ENCODE measurements at places on chromosomes 11 and 22.

- no peak for DNase-seq
Observed at GRCh38 chr22:22384267-22384666, 124.3 kb downstream of the ZNF280B start.

DNA sequence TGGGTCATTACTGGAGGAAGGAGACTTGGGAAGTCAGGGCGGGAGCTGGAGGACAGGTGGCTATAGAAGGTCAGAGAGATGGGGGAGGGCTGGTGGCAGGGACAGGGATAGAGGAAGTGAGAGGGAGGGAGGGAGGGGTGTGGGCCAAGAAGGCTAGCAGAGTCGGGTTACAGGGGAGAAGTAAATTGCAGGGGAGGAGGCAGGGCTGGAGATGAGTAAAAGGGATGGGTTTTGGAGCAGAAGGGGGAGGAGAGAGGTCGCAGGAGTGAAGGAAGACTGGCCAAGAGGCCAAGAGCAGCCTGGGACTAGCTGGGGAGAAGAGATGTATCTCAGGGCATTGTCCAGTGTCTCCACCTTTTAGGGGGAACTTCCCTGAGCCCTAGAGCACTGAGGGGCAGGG is 33.0 kb downstream of the LRRC10B start:
- no peak for DNase-seq

DNA sequence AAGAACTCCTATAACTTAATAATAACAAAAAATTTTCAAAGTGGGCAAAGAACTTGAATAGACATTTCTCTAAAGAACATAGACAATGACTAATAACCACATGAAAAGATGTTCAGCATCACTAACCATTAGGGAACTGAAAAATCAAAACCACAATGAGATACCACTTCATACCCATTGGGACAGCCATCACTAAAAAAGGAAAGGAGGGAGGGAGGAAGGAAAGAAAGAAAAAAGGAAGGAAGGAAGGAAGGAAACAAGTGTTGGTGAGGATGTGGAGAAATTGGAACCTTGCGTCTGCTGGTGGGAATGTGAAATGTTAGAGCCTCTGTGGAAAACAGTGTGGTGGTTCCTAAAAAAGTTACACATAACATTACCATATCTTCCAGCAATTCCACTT is 55.8 kb downstream of the MS4A13 start:
- no peak for DNase-seq

- no peak for DNase-seq
Observed at GRCh38 chr11:86802601-86803051, 2.3 kb downstream of the PRSS23 start.

GRCh38 chr11:74754507-74755252 is 6.0 kb downstream of the RNF169 start:
- DNase-seq: no peak

- no peak for DNase-seq
Observed at GRCh38 chr11:121483805-121484480, 31.2 kb upstream of the SORL1-AS1 start.

DNA sequence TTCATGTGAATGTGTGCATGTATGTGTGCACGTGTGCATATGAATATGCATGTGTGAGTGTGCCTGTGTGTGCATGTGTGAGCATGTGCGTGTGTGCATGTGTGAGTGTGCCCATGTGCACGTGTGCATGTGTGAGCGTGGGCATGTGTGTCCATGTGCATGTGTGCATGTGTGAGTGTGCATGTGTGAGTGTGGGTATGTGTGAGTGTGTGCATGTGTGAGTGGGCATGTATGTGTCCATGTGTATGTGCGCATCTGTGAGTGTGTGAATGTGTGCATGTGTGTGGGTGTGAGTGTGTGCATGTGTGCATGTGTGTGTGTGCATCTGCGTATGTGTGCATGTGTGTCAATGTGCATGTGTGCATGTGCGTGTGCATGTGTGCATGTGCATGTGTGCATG is 94.7 kb downstream of the ST3GAL4 start:
- DNase-seq: no peak

DNA sequence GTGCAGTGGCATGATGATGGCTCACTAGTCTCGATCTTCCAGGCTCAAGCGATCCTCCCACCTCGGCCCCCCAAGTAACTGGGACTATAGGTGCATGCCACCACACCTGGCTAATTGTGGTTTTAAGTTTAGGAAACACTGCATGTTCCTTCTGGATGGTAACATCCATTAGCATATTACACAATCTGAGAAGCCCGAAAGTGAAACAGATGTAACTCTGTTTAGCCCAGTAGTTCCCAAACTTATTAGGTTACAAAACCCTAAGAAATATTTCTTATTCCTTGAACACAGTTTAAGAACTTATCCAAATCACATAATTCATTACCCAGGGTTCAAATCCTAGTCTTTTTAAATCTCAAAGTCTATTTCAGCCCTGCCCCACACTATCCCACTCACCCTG is 28.3 kb downstream of the POLDIP3 start:
- DNase-seq: no peak

- no peak for DNase-seq
Observed at GRCh38 chr22:47628477-47629272, 866.2 kb downstream of the TBC1D22A start.

- DNase-seq: no peak
Observed at GRCh38 chr11:117423046-117423575, 95.5 kb downstream of the CEP164 start.

GRCh38 chr11:91394727-91395414 is 829.7 kb upstream of the FAT3 start:
- no peak for DNase-seq

GRCh38 chr11:111413849-111414248 is 34.8 kb upstream of the POU2AF1 start:
- DNase-seq: no peak

DNA sequence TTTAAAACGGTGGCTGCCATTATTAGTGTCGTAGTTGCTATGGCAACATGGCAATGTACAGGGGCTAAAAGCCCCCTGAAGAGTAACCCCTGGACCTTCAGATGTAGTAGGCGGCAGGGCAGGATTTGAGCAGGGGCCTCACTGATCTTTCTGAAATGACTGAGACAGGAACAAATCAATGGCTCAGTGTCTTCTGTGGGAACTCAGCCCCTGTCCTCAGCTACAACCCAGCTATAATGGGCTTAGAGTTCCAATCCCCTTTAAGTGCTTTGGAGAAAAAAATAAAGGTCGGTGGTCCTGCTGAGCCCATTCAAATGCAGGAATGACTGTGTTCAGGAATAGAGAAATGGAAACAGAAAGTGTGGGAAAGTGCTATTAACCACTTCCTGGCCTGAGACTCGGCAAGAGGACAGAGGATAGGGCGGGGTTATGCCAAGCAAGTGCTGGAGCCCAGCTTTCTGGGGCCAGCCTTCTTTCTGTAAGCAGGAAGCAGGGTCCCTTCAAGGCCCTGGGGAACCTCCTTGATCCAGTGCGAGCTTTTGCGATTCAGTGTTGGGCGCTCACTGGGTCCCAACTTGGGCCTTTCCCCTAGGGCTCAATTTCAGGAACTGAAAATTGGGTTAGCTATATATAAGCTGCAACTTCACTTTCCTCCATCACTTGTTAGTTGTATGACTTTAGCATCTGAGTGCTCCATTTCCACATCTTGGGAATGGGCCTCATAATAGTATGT is 6.1 kb upstream of the CD82 start:
- no peak for DNase-seq

DNA sequence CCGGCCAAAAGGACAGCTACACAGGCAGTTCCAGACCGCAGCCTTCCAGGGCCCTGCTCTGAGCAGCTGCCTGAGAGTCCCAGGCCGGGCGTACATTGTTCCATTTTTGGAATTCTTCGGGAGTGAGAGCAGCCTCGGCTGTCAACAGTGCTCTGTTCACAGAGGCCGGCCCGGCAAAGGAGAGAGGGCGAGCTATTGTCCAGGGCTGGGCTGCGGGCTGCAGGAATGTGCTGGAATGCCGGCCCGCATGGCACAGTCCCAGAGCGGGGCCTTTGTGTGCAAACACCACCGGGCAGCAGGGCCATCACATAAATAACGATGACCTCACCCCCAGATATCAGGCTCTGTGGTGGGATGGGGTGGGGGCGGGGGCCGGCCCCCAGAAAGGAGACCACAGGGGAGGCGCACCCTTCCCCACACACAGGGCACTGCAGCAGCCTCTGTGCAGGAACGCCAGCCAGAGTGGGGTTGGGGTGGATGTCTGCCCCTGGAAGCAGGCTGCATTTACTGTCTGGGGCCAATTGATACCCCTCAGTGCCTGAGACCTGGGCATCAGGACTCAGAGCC is 15.8 kb downstream of the LINC01488 start:
- no peak for DNase-seq

DNA sequence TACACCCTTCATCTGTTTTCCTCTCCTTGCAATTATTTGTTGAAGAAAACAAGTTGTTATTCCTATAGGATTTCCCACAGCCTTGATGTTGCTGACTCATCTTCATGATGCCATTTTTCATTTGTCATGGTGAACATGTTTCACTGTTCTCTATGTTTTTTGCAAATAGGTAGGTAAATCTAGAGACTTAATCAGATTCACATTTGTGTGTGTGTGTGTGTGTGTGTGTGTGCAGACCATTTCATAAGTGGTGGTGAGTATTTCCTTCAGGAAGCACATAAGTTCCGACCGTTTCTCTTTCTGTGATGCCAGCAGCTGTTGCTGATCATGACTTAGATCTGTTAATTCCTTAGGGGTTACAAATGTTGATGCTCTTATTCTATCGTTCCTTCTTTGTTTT is 80.3 kb upstream of the IZUMO1R start:
- DNase-seq: no peak

DNA sequence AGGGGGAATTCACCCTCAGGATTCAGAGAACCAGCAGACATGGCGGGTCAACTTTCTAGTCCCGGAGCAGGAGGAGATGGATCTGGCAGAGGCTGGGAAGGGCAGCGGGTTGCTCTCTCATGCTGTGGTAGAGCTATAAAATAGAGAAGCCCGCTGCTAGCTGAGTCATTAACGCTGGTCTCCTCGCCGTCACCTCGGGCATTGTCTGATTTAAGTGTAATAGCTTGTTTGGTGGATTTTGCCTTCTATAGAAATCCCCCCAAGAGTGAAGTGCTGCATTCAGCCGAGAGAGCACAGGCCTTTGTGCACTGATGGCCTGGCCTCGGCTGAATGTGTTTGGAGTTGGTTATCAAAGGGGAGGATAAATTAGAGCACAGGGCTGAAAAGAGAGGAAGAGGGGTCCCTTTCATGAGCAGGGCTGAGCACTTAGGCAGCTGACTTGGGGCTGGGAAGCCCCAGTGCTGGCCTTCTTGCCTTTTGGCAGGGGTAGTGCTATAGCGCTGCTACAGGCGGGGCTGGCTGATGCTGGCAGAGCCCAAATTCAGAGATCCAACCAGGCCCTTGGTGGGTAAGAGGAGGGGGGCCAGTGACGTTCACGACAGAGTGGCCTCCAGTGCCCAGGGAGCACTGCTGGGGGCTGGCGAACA is 161.1 kb upstream of the CADM1 start:
- DNase-seq: no peak

GRCh38 chr22:29344137-29344536 is 28.6 kb upstream of the RASL10A start:
- no peak for DNase-seq

GRCh38 chr22:18091478-18091877 is 13.7 kb downstream of the PEX26 start:
- DNase-seq: no peak

DNA sequence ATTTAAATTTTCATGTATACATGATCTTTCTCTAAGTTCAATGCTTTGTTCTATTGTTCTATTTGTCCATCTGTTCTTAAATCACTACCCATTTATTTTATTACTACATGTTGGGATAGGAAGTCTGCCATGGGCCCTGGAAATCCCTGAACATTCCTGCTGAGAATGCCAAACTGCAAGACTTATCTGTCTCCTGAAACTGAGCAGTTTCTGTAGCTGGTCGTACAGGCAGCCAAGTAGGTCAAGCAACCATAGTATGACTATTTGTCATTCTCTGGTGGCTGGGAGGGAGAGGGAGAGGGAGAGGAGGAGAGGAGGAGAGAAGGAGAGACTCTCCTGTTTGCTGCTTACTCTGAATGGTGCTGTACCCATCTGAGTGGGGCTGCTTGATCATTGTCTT is 82.8 kb upstream of the SNX19 start:
- DNase-seq: no peak

GRCh38 chr22:36776722-36777121 is 803 bp upstream of the IFT27 start:
- no peak for DNase-seq

DNA sequence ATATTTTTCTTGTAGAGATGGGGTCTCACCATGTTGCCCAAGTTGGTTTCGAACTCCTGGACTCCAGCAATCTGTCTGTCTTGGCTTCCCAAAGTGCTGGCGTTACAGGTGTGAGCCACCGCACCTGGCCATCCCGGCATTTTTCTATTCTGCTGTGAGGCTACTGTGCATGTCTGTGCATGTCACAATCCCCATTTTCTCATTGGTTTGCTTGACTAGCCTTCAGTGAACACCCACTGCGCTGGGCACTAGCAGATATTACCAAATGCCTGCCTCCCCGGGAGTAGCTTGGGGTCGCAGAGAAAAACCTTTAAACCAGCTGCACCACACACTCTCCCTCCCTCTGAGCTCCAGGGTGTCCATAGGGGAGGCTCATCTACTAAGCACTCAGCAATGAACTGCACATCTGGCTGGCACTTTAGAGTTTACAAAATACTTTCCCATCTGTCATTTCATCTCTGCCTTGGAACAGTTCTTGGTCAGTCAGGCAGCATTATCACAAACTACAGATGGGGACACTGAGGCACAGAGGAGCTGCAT is 4.9 kb downstream of the CSNK1E start:
- no peak for DNase-seq

DNA sequence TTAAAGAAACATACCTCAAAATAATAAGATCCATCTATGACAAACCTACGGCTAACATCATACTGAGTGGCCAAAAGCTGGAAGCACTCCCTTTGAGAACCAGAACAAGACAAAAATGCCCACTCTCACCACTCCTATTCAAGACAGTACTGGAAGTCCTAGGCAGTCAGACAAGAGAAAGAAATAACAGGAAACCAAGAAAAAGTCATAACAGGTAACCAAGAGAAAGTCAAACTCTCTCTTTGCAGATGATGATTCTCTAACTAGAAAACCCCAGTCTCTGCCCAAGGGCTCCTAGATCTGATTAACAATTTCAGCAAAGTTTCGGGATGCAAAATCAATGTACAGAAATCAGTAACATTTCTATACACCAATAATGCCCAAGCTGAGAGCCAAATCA is 35.6 kb downstream of the TMEM123 start:
- no peak for DNase-seq
